HuH-7 (cell line): ENCODE measurements at places on chromosomes 6 and 20.

- no peak for DNase-seq
Observed at GRCh38 chr20:44664131-44664530, 12.6 kb upstream of the ADA start.

DNA sequence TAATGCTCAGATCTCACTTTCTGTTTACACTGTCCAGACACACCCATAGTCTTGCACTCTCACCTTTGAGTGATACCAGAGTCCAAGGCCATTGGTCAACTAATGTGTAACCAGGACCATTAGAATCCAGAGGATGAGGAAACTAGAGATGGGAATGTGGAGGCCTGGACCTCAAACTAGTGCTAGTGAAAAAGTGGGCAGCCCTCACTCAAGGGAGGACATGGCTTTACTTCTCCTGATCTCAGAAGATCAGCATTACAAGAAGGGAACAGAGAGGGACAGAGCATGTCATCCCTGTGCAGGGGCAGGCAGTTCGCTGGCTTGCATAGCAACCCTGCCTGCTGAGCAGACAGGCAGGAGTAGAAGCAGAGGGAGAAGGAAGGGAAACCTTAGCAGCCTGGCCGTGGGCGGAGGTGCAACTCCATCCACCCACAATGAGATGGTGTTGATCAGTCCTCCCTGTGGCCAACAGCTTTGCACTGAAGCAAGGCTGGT, 22.6 kb upstream of the XRN2 start:
- peak; percentile 57 for DNase-seq

DNA sequence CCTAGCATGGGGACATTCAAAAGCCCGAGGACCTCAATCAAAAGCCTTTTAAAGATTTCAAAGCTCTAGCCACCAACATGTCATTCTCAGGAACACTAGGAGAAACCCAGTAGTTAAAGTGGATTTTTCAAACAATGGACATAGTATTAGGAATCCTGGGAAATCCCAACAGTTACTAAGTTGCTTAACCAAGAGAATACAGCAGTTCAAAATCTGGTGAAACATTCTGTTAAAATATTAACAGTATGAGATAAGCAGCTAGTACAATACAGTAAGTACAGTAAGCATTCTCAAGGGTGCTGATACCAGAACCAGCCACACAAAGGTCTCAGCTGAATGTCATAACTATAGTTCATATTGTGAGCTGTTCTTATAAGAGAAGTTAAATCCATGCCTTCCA, 68.6 kb downstream of the CDK19 start:
- DNase-seq, result no peak

- DNase-seq, result no peak
Observed at GRCh38 chr20:56617489-56617888, 11.6 kb upstream of the TFAP2C start.

DNA sequence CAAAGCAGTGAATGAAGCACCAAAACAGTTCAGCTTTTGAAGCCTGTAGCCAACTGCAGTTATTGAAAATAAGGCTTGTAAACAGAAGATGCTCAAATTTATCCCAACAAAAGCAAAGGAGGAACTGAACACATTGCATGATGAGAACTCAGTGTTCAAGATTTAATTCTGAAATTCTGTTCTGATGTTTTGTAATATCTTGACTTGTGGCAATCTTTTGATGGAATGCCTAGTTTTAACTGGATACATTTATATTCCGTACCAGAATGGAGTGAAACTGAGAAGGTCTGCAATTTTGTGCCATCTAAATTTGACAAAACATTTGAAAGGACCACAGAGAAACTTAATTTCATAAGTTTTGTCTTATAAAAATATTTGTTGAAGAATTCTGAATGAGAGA, 17.5 kb downstream of the FYN start:
- DNase-seq, result no peak

- DNase-seq, result peak; percentile 28
Observed at GRCh38 chr6:105892577-105893262, 193.4 kb upstream of the PRDM1 start.

- DNase-seq, result no peak
Observed at GRCh38 chr20:7264137-7264536, 496.7 kb downstream of the BMP2 start.

GRCh38 chr6:165962366-165962765, 205.3 kb downstream of the TBXT start:
- no peak for DNase-seq

- no peak for DNase-seq
Observed at GRCh38 chr6:127434651-127435050, 24.5 kb downstream of the KIAA0408 start.

- DNase-seq, result no peak
Observed at GRCh38 chr20:53795170-53795569, 201.5 kb upstream of the ZNF217 start.

- DNase-seq, result no peak
Observed at GRCh38 chr6:125245523-125246264, 56.1 kb downstream of the HDDC2 start.

DNA sequence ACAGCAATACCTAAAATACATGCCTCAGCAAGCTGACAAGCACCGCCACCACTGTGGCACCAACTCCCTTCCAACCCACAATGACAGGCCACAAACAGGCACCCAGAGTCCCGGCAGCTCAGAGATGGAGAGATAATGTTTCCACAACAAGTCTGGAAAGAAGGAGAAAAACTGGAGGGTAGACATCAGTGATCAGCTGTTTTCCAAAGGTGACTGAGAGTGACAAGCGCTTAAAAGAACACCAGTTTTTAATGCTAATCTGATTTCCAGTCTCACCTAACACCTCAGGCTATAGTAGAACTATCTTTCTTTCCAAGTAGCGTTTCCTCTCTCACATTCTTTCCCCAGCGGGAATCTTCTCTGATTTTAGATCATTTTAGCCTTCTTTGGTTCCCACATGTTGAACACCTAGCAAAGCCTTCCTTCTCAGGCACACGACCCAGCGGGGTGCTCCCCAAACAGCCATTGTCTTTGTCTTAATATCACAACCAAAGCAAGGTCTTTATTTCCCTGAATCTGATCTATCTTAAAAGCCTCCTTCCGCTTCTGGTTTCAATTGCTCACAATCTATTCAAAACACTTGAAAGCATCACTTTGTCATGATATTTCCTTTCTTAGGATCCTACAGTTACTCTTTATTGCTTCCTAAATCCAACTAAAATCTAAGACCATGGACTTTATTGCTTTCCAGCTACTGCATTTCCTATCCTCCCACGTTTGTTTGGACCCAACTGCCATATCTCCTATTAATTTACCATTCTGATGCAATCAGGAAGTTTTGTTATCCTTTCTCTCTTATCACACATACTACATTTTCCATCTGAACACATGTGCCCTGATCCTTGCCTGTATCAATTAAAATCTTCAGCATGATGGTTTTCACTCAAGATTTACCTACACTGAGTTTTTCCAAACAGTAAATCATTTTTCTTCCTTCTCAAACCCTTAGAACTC, 282.7 kb downstream of the ADGB start:
- no peak for DNase-seq

DNA sequence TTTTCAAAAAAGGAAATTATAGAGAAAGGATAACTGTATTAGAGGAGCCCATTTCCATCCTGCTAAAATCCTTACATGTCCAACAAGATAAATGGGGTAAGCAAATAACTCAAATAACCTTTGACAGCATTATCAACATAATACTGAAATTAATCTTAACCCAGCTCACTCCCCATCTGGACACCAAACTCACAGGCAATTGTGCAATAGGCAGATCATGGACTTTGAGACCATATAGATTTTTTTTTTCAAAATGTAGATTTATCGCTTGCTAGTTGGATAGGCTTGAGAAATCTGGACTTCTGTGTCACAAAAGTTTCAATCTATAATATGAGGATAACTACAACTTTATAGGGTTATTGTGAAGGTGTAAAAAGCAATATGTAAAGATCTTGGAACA, 134.4 kb upstream of the ASCC3 start:
- no peak for DNase-seq

DNA sequence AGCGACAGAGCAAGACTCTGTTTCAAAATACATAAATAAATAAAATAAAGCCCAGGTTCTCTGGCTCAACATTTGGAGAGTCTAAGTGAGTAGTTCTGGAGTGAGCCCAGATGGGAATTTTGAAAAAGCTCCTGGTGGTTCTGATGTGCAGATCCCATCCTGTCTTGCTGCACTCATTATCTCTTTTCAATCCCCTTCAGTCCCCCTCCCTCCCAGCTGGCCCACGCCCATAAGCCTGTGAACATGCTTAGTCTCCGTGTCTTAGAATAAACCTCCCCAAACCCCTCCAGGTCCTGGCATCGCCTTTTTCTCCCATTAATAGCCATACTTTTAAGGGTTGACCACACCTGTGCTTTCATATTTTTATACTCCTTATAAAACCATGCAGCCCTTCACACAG, 19.4 kb upstream of the TULP1 start:
- no peak for DNase-seq

GRCh38 chr20:22374066-22374465, 210.3 kb downstream of the FOXA2 start:
- no peak for DNase-seq

GRCh38 chr20:43916073-43916880, 1.6 kb downstream of the TOX2 start:
- DNase-seq, result no peak
